Smooth muscle cell of trachea (primary cell): ENCODE measurements at places on chromosomes 13 and 19. TPM values are rescaled to one million over a fixed set of nuclear protein-coding genes. Genes with fewer than 3 reads are reported as not detected.

MEIOSIN gene
- not detected in 2 replicates for total RNA-seq

DLL3 gene
- total RNA-seq = under 0.01 and 0.33 TPM in 2 replicates

IL17D gene
- total RNA-seq = 0.87 and 3.6 TPM in 2 replicates

GRIK5 gene
- 0.58 and 0.66 TPM in 2 replicates for total RNA-seq

BRSK1 gene
- total RNA-seq = 4.0 and 5.2 TPM in 2 replicates
